ENCODE measurements at places on chromosomes 4 and X.

GRCh38 chrX:10117864-10118377, 38.9 kb upstream of the CLCN4 start:
- no peak for DNase-seq

DNA sequence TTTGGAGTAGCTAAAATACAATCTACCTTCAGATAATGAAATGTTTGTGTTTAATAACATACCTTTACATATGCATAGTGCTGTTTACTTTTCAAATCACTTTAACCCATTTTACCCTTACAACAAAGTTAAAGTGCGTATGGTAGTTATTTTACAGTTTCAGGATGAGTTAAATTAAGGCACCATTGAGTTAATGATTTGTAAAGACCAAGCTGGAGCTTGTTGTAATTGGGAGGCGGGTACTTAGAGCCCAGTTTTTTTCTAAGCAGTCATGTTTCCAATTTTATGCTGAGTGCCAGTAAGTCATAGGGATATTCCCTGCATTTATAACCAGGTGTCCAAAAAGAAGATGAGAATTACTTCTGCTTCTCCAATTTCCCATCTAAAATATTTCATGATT, 84.2 kb upstream of the NRK start:
- DNase-seq: no peak

DNA sequence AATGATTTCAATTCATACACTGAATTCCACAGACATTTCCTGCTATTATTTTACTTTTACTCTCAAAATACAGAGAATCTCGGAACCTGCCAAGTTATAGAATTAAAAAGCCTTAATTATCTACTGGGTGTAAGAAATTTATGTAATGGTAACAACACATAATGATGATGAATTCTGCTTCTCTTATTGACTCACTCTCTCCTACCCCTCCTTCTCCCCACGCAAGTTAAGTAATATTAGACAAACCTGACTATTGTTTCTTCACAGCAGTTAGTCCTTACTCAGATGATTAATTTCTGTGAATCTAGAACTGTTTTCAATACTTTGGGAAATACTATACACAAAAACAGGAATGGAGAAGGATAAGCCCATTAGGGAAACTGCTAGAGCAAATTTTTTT, 762.0 kb downstream of the CCSER1 start:
- no peak for DNase-seq

DNA sequence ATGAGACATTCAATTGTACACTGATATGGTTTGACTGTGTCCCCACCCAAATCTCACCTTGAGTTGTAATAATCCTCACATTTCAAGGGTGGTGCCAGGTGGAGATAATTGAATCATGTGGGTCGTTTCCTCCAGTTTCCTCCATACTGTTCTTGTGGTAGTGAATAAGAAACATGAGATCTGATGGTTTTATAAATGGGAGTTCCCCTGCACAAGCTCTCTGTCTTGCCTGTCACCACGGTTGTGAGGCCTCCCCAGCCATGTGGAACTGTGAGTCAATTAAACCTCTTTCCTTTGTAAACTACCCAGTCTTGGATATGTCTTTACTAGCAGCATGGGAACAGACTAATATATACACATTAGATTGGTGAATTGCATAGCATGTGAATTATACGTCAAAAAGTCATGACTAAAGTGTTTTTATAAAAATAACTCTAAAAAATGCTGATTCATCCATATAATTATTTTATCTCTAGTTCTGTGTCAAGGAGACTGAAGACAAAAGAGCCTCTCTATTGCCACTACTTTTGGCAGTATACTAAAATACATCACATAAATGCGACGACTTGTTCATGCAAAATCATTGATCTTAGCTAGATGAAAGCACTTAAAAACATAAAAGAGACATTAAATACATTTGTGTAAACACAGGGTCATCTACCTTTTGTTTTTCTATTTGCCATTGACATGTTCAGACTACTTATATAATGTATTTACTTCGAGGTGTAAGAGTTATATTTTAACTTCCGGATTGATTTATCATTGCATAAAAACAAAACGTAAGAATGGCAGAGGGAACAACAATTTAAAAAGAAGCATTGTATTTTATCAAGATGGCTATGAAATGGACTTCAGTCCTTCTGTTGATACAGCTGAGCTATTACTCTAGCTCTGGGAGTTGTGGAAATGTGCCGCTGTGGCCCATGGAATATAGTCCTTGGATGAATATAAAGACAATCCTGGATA, 50.1 kb downstream of the YTHDC1 start:
- DNase-seq: no peak

DNA sequence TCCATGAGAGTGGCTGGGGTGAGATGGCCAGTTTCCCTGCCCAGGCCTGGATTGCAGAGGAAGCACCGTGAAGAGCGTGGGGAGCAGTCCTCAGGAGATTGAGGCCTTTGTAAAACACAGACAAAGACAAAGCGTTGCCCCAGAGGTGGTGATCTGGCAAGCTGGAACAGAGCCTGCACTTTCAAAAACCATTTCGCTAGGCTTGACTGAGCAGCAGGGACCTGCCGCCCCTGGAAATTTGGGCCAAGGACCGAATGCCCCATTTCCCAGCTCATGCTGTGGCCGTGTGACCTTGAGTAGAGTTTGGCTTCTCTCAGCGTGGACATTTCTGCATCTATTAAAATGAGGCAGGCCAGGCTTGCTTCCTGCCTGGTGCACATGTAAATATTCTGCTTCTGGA, 381.4 kb downstream of the BCOR start:
- DNase-seq: no peak

GRCh38 chr4:6177587-6178197, 22.7 kb downstream of the JAKMIP1 start:
- DNase-seq: no peak

DNA sequence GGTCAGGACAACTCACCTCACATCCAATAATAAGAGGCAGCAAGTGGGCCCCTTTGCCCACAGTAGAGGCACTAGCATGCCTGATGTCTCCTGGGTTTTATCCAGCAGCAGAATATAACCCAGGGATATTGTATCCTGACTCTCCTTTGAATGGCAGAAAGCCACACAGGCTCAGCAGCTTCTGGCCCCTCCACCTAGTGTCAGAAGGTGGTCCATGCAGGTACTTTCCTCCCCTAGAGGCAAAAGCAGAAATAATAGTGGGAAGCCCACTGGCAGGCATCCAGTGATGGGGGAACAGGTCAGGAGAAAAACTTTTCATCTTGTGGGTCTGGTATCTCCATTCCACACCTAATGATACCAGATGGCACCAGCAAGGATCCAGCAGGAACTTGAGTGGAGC, 75.5 kb upstream of the IRS4 start:
- no peak for DNase-seq

- no peak for DNase-seq
Observed at GRCh38 chr4:93199492-93199891, 629.1 kb upstream of the ATOH1 start.

DNA sequence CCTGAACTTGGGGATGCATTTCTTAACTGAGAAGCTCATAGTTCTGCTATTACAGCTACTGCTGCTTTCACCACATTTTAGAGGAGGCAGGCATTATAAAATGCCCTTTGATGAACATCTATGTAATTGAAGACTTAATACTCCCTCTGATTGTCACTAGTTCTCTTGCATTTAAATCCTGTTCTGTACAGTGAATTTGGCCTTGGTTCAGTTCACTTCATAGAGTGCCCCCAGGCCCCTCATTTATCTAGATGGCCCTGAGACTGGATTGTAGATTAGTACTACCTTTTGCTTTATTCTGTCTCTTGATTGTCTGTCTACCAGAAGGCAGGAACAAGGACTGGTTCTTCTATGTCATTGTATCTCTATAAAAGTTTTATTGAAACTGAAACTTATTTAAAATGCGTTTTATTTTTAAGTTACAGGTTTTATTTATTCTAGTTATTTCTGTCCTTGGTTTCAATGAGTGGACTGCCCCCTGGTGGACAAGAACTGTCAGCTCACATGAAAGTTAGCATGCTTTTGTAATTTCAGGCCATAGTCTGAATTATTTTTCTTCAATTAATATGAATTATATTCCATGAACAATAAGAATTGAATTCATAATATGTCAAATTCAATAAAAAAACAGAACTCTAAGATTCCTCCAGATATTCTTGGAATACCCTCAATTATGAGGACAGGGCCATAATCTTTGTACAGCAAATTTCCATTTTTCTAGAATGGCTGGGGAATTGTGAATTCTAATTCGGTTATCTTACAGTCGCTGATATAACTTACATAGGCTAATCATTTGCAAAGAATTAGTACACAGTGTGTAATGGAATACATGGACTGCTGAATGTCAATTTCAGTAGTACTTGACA, 47.2 kb upstream of the TMEM33 start:
- DNase-seq: no peak

- DNase-seq: no peak
Observed at GRCh38 chrX:136635235-136635634, 12.7 kb upstream of the CD40LG start.

DNA sequence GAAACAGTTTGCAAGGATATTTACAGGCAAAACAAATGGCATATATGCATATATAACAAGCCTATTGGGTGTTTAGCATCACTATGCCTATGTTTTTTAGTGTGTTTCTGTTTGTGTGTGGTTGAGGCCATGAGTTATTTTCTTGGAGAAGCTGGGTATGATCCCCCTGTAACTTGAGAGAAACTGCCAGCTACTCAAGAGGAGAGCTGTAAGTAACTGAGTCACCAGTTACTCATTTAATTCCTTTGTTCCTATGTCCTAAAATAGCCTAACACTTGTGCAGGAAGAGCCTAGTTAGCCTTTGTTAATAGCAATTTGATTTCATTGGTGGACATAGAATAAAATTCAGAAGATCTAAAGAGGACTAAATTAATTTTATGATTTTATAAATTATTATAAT, 79.1 kb downstream of the PWWP3B start:
- DNase-seq: no peak

- no peak for DNase-seq
Observed at GRCh38 chr4:145216535-145216934, 36.1 kb upstream of the OTUD4 start.
